Activated CD4-positive, alpha-beta T cell treated with anti-CD3 and anti-CD28 coated beads, Interleukin-2, amount 50 U/mL, for 48 hours (primary cell): ENCODE measurements at places on chromosomes 6 and 20.
A peak's percentile ranks its signal among the peaks of the same experiment; 100 is the strongest.

GRCh38 chr6:44012078-44012493, 115.2 kb downstream of the MRPL14 start:
- no peak for DNase-seq

DNA sequence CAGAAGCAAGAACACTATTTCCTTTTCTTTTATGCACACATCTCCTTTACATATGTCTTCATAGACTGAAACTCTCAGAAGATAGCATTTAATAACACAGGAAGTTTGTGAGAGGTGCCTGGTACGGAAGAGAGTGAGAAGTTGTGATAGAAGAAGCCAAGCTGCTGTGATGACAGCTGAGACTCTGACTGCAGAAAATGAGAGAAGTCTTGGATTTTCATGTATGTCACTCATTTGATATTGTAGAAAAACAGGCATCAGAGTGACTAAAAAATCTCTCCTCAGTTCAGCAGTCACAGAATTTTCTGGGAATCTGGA, 154.9 kb upstream of the BMP2 start:
- no peak for DNase-seq

- DNase-seq = no peak
Measured at GRCh38 chr6:137731960-137732616, 135.0 kb upstream of the TNFAIP3 start.

DNA sequence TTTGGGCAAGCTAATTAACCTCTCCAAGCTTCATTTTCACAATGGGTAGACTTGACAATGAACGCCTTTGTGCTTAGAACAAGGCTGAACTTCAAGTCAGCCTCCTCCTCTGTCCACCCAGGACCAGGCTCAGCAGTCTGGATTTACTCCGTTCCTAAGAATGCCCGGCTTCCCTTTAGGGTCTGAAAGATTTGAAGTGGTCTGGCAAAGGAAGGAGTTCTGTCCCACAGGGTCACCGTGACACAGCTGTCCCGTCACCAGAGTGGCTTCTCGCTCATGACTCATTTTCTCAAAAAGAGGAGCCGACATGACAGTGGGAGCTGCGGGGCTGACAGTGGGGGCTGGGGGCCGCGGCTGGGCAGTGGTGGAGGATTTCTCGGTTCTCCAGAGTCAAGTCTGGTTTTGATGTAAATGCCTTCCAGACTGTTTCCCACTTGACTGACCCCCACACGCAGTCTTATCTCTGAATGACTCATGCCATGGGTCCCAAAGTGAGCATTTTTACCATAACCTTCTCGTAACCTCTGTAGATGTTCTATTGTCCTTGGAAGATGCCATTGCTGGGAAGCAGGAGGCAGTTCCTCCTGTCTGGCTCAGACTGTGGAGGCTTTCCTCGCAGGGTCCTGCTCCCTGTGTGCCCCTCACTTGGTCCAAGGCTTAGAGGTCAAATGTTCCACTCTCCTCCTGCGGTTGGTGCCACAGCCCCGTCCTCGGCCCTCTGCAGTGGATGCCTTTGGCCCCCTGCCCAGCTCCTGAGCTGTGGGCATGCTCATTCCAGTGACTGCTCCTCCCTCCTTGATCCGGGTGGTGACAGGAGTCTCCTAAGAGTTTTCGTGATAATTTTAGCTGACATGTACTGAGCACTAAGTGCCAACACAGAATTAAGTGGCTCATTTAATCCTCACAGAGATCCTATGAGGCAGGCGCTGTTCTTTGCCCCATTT, 253.1 kb downstream of the FNDC1 start:
- DNase-seq = no peak

- no peak for DNase-seq
Measured at GRCh38 chr6:117237561-117237960, 27.8 kb upstream of the VGLL2 start.

- no peak for DNase-seq
Measured at GRCh38 chr6:137496368-137496767, 2.2 kb upstream of the OLIG3 start.

- peak; percentile 72 for DNase-seq
Measured at GRCh38 chr6:132797951-132798868, at the start of gene SLC18B1. Gene SLC18B1 (minus strand): TSS chr6:132798637. CDS start chr6:132798456, 181 bp downstream.

GRCh38 chr6:1720620-1721322, 111.1 kb downstream of the FOXC1 start:
- DNase-seq = no peak

DNA sequence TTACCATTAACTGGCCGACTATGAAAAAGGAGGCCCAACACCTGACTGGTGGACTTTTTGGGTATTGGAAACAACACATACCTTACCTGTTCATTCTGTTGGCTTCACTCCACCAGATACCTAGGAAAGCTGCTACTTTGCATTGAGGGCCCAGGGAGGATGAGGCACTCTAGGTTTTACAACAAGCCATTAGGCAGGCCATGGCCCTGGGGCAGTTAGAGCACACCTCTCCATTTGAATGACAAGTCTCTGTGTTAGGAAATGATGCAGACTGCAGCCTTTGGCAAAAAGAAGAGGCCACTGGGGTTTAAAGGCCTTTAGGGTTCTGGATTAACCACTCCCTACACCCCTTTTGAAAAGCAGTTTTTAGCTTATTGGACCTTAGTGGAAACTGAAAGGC, 144.3 kb downstream of the OR2B2 start:
- DNase-seq = no peak

- DNase-seq = peak; percentile 39
Measured at GRCh38 chr6:33206027-33206863, 1.8 kb downstream of the HSD17B8 start.

GRCh38 chr20:60332523-60332922, 374.3 kb downstream of the CDH26 start:
- DNase-seq = no peak

GRCh38 chr20:11965602-11966001, 47.9 kb downstream of the BTBD3 start:
- no peak for DNase-seq

- no peak for DNase-seq
Measured at GRCh38 chr20:2421247-2421646, 40.5 kb downstream of the TGM6 start.

GRCh38 chr20:44941120-44941691, 19.0 kb downstream of the TOMM34 start:
- DNase-seq = no peak

GRCh38 chr6:80145509-80145908, 39.0 kb downstream of the BCKDHB start:
- DNase-seq = no peak

- DNase-seq = no peak
Measured at GRCh38 chr6:154814063-154814462, 80.8 kb downstream of the SCAF8 start.

GRCh38 chr6:106216527-106216926, 109.0 kb downstream of the ATG5 start:
- no peak for DNase-seq

GRCh38 chr6:125480571-125480970, 178.8 kb upstream of the HDDC2 start:
- no peak for DNase-seq

- DNase-seq = no peak
Measured at GRCh38 chr6:156851454-156851921, 74.3 kb downstream of the ARID1B start.

DNA sequence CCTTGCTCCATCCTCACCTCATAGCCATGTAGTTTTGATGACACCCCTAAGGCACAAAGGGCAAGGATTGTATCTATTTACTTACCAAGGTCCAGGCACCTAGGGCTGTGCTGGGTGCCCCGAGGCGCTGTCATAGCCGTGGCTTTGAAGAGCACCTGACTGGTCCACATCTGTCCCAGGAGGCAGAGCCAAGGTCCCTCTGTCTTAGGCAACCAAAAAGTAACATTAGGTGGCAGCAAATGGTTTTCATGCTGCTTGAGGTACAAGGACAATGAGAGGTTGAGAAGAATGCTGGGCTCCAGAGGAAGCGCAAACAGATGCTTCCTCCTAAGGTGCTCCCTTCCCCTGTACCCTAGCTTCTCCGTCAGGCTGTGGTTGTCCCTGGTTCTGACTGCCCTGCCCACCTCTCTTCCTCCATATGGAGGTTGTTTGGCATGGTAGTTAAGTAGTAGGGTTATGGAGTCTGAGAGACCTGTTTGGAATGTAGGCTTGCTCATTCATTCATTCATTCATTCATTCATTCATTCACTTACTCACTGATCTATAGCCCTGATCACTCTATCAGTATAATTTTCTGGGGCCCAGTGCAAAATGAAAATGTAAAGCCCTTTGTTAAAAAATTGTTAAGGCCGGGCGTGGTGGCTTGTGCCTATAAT, 3.0 kb upstream of the UQCC2 start:
- DNase-seq = no peak

DNA sequence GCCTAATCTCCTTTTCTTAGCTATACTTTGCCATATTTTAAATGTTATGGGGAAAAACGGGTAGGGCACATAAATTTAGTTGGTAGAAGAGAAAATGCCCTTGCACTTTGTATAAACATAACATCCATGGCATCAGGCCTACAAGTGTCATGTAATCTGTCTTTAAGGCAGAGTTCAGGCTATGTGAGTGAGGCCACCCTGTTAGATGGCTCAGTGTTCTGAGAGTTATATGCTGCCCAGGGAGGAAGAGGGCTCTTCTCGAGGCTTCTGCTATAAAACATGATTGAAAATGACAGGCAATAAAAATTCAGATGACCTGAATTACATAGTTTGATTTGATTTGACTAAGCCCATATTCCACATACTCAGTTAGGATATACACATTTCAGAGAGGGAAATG, 553.6 kb upstream of the MAP3K7 start:
- no peak for DNase-seq

DNA sequence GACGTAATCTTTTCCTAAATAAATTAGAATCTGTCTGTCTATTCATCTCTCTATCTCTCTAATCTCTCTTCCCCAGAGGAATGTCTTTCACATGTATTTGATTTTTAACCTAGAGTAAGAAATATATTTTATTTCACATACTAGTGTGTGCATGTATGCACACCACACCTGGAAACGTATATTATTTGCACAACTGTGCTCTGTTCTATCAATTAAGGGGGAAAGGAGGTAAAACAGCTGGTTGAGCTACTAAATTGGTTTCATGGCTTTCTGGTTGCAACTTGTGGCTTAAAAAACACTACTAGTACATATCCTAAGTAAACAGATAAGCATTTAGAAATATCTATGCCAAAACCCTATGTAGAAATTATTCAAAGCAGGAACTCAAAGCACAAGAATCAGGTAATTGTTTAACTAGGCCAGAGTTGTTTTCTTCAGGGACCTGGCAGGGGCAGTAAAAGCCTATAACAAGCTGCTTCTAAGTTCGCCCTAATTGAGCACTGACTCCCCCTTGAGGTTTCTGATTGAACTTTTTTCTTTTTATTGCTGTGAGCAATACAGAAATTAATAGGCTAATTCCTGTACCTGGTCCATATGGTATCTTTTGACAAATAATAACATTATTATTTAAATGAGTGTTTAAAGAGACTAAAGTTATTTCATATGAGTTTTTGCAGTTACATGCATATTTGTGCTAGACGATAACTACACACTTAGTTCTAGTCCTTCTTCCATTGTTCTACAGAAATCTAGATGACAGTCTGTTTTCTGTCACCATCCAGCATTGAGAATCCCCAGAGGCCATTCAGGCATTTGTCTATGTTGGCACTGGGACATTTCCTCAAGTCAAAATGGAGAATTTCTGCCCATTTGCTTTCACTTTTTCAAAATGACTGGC, 88.6 kb downstream of the MCHR2 start:
- DNase-seq = no peak

DNA sequence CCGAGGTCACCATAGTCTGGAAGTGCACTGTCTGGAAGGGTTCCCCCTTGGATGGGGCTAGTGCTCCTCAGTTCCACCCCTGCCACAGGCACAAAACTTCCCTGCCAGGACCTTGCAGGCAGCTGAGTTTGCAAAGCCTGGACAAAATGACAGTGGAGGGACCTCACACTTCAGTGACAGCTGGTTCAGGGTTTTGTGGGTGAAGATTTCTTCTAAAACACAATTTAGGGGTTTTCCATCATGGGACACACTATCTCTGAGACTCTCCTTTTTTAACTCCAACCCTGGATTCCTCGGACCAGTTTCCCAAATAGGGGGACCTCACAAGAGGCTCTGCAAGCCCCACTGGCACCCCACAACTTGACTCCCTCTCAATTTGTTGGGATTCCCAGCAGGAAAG, 33.6 kb upstream of the PREX1 start:
- no peak for DNase-seq

DNA sequence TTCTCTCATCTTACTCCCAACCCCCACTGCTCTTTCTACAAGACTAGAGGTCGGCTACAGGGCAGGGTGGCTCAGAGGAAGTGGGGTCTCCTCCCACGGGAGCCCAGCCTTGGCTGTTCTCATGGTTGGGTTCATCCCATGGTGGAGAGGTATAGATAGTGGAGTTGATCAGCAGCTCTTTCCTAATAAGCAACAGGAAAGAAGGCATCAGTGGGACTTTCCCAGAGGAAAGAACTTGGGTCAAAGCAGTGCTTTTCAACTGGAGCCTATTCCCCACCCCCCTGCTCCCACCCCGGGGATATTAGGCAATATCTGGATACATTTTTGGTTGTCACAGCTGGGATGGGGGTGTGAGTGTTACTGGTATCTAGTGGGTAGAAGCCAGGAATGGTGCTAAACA, 200.9 kb downstream of the NFATC2 start:
- no peak for DNase-seq

- DNase-seq = no peak
Measured at GRCh38 chr6:15086348-15087158, 159.3 kb upstream of the JARID2 start.

DNA sequence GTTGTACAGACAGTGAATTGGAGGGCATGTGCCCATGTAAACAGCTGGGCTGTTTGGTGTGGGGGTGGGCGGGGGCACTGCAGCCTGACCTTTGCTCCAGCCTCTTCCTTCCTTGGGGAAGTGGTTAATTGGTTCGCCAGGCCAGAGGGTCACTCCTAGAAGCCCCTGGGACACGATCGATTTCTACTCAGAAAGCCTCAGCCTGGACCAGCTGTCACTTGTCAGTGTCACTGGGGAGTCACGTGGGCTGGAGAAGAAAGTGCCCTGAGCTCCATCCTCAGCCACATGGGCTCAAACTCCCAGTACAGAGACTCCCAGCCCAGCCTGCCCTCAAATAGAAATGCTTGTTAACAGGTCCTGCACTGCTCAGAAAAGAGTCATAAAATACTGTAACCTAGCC, 423.8 kb upstream of the SULF2 start:
- no peak for DNase-seq

DNA sequence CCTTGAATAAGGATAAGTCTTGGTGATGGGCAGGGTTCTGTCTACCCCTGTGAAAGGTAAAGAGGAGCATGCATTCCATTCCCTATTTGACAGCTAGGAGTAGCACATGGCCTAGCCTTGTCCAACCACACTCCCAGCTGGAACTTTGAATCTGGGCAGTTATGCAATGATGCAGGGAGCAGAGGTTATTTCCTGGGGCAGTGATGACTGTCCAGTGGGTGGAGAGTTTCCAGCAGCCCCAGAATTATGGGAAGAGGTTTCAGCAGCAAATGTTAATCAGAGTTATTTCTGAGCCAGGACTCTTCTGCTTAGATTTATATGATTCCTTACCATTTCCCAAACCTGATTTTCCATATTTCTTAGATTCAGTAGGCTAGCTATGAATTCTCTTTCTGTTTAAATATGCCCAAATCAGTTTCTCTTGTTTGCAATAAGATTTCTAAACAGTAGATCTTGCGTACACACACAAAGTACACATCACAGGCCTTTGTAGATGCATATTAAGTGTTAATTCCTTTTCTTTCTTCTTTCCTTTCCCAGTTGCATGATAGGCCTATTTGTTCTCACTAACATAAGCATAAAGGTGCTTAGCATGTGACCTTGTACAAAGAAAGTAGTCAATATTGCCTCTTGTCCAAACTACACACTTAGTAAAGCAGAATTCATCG, 17.3 kb upstream of the TXLNB start:
- no peak for DNase-seq
